Naive thymus-derived CD4-positive, alpha-beta T cell (primary cell): ENCODE measurements at places on chromosomes 11 and 22. TPM values are rescaled to one million over a fixed set of nuclear protein-coding genes. Genes with fewer than 3 reads are reported as not detected.

ADAMTS8 gene
- not detected for total RNA-seq

FGF4 gene
- total RNA-seq: not detected

DEAF1 gene
- 54.2 TPM for total RNA-seq

OR10S1 gene
- total RNA-seq: not detected

ABTB2 gene
- total RNA-seq: 0.83 TPM

PICALM gene
- 123 and 130 TPM in 2 replicates for total RNA-seq

CAPN1 gene
- total RNA-seq: 93.6 TPM

NARS2 gene
- 9.3 TPM for total RNA-seq

TRPC6 gene
- total RNA-seq: not detected

ALDH3B1 gene
- not detected in 2 replicates for total RNA-seq

ART1 gene
- total RNA-seq: not detected

SHISA8 gene
- not detected for total RNA-seq

SYT13 gene
- total RNA-seq: not detected
